Activated CD8-positive, alpha-beta memory T cell treated with anti-CD3 and anti-CD28 coated beads for 48 hours (primary cell): ENCODE measurements at places on chromosomes 7 and 10.

DNA sequence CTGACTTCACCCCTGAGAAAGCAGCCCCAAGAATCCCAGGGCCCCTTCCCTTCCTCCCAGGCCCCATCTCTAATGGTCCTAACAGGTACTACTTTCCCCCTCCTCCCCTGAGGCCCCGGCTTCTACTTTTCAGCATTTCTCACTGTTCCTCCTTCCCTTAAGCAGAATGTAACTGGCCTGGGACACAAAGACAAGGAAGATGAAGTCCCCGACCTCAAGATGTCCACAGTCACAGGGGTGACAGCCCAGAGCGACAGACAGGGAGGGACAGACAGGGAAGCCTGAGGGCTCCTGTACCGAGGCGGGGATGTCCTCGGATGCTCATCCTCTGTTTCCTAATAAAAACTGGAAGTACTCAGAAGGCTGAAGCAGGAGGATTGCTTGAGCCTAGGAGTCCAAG, 11.6 kb downstream of the AOC1 start:
- no peak for DNase-seq

DNA sequence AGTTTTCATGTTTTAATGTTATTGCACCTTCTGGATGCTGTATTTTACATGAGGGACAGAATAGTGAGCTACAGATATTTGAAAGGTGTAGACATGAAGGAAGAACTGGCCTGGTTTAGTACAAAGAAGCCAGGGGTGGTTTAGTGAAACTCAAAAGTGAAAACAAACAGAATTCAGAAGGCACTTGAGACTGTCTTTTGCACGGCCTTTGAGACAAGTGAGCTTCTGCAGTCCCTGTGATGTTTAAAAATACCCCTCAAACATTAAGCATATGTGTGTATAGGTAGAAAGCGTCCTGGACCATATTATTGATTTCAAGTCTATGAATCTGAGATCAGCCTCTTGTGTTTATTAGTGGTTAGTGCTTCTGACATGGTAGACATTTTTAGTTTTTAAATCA, 118.9 kb downstream of the CDK14 start:
- DNase-seq, result no peak

GRCh38 chr7:129947701-129948100, 5.1 kb downstream of the UBE2H start:
- no peak for DNase-seq

- no peak for DNase-seq
These were observed 146.2 kb downstream of the ZFAND4 start for GRCh38 chr10:45526309-45526905.

- DNase-seq, result no peak
These were observed 11.9 kb downstream of the ZNF777 start for GRCh38 chr7:149448961-149449360.

DNA sequence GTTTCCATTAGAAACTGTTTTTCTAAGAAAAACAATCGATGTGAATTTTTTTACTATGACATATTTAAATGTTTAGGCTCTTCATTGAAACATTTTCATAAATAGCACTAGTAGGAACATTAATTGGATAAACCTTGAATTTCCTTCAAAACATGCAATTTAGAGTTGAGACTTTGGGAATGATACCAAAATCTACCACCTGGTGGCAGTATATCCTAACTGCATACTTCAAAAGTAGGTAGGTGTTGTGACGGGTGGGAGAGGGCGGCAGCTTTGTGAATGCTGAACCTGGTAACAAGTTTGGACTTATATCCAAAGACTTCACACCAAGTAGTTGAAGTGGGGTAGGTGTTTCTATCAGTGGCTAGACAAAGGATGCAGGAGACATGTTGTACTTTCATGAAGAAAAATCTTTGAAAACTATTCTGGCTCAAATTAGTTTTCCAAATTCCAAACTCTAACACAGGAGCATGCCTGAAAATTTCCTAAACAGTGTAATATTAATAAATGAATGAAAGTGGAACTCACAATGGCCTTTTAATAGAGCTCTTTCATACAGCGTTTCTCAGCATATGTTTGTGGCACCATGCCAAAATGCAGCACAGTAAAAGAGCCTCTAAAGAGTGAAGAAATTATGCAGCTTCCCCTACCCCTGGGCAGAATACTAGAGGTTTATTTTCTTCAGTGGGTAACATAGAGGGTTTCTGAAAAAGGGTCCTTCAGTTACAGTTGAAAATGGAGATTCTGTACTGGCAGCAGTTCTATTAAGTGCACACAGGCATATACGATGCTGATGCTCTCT, 201.0 kb upstream of the TPK1 start:
- peak; percentile 1 for DNase-seq
